Stimulated activated effector memory CD8-positive, alpha-beta T cell treated with anti-CD3 and anti-CD28 coated beads, Interleukin-12 subunit alpha, Interleukin-12 subunit beta, amount 100 ng/mL, for 72 hours (primary cell): ENCODE measurements at places on chromosomes 6 and 20.

- DNase-seq = no peak
These were observed 160.4 kb upstream of the MAFB start for GRCh38 chr20:40849456-40849855.

DNA sequence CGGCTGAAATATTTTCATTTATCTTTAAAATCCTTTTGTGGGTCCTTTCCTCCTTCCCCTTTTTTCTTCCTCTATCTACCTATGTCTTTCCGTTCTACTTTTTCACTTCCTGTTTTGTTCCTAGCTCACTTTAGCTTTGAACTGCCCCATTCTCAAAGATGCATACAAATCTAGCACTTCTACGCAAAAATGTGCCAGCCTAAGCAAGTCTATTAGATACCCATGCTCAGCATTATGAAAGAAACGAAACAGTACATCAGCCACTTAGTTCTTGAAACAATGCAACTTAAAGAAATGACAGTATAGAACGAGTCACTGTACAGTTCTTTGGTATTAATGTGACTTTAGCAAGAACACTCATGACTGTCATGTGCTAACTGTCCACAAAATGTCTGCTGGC, 47.3 kb upstream of the MARCKS start:
- no peak for DNase-seq

- no peak for DNase-seq
These were observed 159.2 kb downstream of the CD109 start for GRCh38 chr6:73854998-73855718.

GRCh38 chr6:119985952-119986736, 636.6 kb upstream of the MAN1A1 start:
- no peak for DNase-seq

DNA sequence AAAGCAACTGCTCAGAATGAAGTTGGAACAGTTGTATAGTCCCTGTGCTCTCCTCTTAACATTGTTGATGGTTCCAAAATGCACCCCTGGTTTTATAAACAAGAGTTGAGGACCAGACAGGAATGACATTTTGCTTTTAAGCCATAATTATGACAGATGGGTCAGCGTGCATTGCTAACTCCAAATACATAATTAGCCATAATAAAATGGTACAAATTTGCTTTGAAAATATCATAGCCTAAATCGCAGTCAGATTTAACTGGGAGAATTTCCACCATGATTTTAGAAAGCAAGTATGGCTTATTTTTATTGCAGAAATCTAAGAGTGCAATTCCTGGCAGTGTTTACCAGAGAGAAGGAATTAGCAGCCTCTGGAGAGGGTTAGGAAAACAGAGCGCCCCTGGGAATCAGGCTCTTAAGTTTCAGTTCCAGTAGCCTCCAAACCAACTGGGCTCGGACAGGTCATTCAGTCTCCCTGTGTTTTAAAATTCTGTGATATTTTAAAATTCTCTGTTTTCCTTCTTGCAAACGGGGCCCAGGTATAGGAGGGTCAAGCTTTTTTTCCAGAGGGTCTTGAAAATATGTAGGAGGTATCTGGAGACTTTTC, 302.3 kb downstream of the TBC1D7 start:
- DNase-seq = no peak

DNA sequence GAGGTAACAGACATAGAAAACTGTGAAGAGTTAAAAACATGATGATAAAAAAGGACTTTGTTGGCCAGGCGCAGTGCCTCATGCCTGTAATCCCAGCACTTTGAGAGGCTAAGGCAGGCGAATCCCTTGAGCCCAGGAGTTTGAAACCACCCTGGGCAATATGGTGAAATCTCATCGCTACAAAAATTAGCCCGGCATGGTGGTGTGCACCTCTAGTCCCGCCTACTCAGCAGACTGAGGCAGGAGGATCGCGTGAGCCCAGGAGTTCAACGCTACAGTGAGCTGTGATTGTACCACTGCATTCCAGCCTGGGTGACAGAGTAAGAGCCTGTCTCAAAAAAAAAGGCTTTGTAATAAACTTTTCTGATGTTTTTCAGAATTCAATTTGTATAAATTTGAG, 60.1 kb downstream of the GFOD1 start:
- DNase-seq = no peak

DNA sequence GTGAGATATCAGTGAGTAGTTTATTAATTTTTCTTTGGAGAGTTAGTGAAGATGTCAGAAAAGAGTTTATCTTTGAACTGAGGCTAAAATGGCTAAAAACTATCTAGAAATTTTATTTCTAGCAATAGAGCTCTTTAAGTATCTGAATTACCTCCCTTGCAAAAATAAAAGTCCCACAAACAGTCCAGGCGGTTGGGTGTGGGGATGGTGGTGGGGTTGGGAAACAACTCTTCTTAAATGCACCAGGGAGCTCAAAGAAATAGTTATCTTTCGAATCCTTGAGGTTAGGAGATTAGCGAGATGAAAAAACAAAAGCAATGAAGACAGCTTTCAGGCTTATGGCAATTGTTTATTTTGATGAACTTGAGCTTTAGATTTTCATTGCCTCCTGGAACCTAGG, 1299.1 kb upstream of the ADGRB3 start:
- DNase-seq = no peak

DNA sequence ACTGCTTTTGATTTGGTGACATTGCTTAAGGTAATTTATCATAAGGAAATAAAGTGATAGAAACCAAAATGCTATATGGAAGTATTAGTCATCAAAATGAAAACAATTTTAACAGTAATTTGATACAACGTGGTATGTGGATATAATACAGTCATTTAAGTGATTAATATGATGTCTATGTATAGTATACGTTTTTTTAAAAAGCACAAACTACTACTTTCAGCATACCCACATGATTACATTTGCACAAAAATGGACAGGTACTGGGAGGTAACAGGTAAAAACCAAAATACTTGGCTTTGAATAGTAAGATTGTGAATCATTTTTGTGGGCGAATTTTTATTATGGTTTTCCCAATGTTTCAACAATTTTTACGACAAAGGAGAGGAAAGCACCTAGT, 97.6 kb downstream of the OGFRL1 start:
- no peak for DNase-seq

GRCh38 chr20:62359491-62360121, 7.5 kb downstream of the LAMA5 start:
- DNase-seq = no peak

GRCh38 chr6:22113026-22113766, 183.6 kb downstream of the PRL start:
- DNase-seq = no peak

DNA sequence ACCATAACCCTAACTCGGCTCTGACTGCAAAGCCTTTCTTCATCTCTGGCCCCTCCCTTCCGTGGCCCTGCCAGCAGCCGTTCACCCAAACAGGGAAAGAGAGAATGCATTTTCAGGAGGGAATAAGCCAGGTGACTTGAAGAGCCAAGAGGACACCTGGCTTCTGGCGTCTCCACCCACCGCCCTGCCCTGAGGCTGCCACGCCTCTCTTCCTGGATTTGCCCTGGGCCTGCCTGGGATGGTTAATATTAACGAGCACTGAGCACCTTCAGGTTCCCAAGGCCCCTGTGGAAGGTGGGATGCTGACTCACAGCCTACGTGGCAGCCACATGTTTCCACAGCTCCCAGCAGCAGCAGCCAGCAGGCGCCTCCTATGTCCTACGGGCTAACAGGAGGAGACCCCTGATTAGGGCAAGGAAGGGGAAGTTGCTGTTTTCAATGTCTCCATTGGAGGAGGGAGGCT, 138.0 kb upstream of the RREB1 start:
- no peak for DNase-seq

- no peak for DNase-seq
These were observed 619.0 kb downstream of the FRK start for GRCh38 chr6:115441651-115442050.
